NCI-H1930 (cell line): ENCODE measurements at places on chromosomes 5 and 9.

DNA sequence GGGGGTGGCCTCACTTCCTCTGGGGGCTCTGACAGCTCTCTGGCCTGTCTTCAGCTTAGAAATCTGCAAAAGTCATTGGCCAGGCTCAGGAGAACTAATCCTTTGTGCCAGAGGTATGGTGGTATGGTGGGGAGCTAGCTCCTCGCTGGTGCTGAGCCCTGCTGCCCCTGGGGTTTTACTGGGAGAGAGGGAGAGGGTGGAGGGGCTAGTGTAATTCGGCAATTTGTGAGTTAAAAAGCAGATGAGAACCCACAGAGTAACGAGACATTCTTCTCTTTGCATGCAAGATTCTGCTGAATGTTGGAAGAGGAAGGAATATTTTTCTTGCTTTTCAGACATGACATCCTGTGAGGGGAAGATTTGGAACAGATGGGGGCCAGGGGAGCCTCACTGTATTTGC is 65.5 kb upstream of the SPRY4 start:
- DNase-seq: no peak

DNA sequence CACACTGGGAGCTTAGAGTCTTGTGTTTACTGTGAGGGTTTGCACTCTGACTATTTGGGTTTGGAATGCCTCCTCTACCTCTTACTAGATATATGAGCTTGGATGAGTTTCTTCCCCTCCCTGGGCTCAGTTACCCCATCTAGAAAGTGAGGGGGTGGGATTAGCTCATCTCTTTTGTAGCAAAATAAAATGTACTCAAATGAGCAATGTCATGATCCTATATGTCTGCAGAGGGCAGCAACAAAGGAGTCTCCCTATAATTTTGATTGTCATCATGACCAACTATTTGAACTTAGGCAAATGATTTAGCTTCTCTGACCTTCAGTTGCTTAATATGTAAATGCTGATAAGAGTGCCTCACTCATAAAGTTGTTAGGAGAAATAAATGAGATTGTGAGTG is 109.0 kb downstream of the DPYSL3 start:
- DNase-seq: no peak

DNA sequence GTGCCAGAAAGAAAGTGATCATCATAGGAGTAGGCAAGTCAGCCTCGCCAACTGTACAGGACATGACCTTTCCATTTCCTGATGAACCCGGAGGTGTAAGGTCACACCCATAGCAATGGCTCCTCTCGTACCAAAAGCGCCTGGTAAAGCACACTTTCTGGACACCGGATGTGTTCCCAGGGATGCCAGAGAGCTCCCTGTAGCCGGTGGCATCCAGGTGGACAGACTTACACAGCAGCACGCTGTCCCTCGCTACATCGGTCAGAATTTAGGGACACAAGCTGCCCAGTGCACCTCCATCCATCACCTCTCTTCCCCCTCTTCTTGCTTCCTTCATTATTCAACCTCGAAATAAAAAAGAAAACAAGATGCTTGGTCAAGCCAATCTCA is 105.4 kb downstream of the SYK start:
- DNase-seq: no peak

- DNase-seq: no peak
Measured at GRCh38 chr9:8888591-8888990, 1089.0 kb upstream of the DMAC1 start.
